Activated CD8-positive, alpha-beta memory T cell treated with anti-CD3 and anti-CD28 coated beads, Interleukin-2, amount 50 U/mL, for 48 hours (primary cell): ENCODE measurements at places on chromosomes 16 and 17.

- no peak for DNase-seq
Measured at GRCh38 chr16:5010576-5011329, 23.0 kb downstream of the NAGPA start.

DNA sequence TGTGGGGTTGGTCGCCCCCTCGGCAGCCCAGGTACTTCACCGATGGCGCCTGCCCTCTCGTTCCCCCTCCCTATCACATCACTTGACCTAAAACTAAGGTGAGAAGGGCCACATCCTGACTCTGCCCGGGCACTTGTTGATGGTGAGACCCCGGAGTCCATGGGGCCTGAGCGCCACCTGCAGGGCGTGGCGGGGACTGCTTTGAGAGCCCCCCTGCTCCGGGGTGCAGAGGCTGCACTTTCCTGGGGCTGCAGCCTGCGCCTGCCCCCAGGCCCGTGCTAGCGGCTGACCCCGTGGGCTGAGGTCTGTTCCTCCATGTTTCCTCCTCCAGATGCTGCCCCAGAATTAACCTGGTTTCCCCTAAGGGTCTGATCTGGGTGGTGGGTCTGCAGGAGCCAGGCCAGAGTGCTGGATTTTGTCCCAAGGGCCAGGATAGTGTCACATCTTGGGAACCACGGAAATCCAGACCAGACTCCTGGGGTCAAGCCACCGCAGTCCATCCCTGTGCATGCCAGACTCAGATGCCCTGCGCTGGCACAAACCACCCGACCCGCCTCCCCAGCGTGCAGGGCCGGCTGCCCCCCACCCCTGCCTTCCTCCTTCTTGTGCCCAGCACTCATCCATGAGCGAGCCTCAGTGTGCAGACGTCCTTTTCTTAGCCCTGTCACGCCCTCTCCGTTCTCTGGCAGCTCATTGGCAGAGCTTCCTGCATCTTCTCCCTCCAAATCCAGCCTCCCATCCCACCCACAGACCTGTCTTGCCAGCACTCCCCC lies 2.7 kb downstream of the NDUFAF8 start:
- peak; percentile 91 for DNase-seq

GRCh38 chr17:976312-976711 lies 3.3 kb downstream of the NXN start:
- DNase-seq = no peak

- no peak for DNase-seq
Measured at GRCh38 chr17:50578173-50578572, 17.7 kb downstream of the CACNA1G start.

- DNase-seq = no peak
Measured at GRCh38 chr17:29546830-29547229, 20.0 kb downstream of the ABHD15 start.

DNA sequence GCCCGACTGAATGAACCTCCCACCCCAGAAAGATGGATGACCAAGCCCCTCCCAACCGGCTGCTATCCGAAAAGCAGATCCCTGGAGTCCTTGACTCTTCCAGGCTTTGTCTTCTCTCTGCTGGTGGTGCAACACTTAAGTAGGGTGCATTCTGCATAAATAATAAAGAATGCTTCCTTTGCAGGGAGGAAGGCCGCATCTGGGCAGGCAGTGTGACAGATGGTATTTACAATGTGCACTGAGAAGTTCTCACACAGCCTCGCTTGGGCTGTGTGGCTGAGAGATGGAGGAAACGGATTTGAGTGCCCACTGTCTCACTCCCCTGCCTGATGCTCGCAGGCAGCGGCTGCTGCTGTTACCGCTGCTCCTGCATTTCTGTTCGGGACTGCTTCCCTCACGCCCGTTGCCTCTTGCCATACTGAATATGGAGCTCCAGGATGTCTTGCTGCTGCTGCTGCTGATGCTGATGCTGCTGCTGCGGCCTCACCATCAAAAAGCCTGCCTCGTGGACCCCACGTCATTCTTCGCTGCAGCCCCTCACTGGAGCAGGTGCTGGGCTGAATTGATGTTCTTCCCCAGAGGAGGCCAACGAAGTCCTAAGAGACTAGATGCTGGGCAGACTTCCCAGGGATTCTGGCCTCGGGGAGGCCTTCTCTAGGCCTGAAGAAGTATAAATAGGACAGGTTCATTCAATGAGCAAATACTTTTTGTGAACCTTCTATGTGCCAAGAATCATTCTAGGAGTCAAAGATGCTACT lies 7.1 kb upstream of the RHBDL3 start:
- DNase-seq = no peak

DNA sequence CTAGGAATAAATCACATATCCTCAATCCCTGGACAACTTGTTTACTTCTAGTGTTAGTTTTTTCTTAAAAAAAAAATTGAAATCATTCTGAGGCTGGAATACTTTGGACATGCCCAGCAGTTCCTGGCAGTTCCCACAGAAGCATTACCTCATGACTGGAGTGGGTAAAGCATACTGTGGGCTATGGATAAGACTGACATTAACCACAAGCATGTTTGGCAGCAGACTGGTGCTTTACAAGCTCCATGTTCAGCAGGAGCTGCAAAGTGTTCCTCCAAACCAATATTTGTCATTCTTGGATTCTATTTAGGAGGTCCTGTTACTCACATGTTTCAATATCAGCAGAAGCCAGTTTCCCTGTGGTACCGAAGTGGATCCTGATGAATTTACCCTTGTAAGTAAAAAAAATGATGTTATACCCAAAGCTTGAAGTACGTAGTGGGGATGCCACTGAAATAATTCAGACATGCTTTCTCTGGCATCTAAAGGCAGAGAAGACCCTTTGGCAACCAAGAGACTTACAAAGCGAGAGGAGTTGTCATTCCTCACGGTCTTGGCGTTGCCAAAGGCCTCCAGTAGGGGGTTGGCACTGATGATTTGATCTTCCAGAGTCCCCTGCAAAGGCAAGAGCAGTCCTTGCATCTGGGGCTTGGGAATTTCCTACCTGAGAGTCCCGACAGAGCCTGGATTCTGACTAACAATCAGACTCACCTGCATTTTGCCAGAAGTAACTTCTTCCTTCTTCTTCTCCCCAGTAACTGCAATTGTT lies 4.9 kb downstream of the MYH1 start:
- DNase-seq = no peak

DNA sequence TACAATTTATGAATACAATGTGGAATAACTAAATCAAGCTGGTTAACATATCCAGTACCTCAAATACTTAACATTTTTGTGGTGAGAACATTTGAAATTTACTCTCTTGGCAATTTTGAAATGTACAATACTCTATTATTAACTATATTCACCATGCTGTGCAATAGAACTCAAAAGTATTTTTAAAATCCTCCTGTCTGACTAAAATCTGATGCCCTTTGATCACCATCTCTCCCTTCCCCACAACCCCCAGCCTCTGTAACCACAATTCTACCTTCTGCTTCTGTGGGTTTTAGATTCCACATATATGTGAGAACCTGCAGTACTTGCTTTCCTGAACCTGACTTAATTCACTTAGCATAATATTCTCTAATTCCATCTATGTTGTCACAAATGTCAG lies 71.6 kb upstream of the ALOX12 start:
- DNase-seq = no peak

- no peak for DNase-seq
Measured at GRCh38 chr16:70683146-70683944, 2.5 kb downstream of the MTSS2 start.

DNA sequence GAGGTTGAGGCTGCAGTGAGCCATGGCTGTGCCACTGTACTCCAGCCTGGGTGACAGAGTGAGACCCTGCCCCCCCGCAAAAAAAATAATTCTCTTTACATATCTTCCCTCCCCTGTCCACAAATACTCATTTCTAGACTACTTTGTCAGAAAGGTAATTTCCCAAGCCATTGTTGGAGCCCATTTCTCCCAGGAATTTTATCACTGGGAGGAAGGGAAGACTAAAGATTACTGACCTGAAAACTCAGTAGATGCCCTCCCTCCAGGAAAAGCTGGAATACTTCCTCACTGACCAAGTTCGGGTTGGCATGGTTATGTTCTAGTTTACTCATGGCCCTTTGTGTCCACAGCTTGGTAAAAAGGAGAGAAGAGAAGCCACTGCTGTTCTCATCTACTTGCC lies 4.1 kb downstream of the CALCOCO2 start:
- no peak for DNase-seq

GRCh38 chr16:4935241-4935855 lies 1.6 kb downstream of the PPL start:
- DNase-seq = no peak

- no peak for DNase-seq
Measured at GRCh38 chr17:60602871-60603270, 2.9 kb downstream of the PPM1D start.

DNA sequence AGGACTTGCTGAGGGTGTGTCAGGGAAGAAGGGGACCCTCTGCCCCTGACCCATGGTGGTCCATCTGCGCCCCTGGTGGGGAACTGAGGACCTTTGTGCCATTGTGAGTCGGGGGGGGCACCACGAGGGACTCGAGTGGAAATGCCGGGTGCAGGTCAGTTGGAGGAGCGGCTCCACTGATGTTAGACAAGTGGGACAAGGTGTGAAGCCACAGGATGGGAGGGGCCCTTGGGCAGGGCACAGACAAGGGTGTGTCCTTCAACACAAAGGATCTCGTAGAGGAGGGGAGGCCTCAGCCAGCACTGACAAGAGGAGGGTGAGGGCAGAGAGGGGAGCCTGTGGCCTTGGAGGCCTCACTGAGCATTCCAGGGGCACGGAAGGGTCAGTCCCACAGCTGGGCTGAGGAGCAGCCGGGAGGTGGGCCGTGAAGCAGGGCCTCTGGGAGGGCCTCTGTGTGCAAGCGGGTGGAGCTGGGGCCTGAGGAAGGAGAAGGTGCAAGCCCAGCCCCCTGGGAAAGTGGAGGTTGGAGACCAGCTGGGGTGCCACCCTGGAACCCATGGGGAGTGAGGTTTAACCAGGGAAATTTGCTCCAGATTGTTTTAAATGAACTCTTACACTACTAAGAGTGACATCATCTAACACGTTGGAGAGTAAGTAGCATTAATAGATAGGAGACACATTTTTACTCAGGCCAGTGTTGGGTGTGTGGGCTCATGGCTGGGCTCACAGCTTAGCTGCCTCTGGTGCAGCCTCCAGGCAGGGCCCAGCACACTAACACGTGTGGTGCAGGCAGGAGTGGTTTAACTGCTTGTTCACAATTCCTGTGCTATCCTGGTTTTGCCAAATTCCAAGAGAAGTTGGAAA lies 27.9 kb downstream of the NARF start:
- no peak for DNase-seq

DNA sequence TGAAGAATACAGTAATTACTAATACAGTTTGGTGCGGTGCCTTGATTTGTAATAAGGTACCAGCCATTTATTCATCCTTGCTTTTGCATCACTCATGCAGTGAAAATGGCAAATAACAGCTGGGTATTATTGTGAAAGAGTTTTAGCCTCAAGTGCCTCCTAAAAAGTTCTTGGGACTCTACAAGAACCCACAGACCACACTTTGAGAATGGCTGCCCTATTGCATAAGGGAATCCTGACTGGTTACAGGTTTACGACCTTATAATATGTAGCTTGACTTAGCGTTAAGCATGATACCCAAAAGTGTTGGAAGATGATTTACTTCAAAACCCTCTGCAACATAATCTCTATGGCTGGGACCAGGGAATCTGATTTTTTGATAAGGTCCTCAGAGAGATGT lies 4.2 kb downstream of the MYH13 start:
- DNase-seq = no peak

- DNase-seq = no peak
Measured at GRCh38 chr16:52141871-52142270, 405.1 kb downstream of the TOX3 start.

- peak; percentile 54 for DNase-seq
Measured at GRCh38 chr17:2689411-2690164, 22.0 kb downstream of the CLUH start.

DNA sequence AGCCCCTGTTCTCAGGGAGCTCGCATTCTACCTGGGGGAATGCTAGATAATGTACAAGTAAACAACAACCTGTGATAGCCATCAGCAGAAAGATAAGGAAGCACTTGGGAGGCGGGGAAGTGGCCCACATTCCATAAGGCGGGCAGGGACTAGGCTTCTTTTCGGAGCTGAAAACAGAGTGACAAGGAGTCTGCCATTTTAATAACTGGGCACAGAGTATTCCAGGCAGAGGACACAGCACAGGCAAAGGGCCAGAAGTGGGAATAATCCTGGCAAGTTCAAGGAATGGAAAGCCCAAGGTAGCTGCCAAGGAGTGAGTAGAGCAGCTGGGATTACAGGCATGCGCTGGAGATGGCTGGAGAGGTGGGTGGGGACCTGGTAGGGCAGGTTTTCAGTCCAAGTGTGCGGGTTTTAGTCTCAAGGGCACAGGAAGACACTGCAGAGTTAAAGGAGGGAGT lies 24.3 kb downstream of the USP43 start:
- peak; percentile 17 for DNase-seq

GRCh38 chr17:32654324-32654723 lies 167.5 kb downstream of the CDK5R1 start:
- DNase-seq = no peak

GRCh38 chr17:44279666-44280391 lies 11.9 kb upstream of the SLC4A1 start:
- no peak for DNase-seq

- no peak for DNase-seq
Measured at GRCh38 chr17:6505425-6506142, 50.8 kb downstream of the PITPNM3 start.

- DNase-seq = no peak
Measured at GRCh38 chr17:34503528-34504195, 75.7 kb upstream of the TMEM132E start.

DNA sequence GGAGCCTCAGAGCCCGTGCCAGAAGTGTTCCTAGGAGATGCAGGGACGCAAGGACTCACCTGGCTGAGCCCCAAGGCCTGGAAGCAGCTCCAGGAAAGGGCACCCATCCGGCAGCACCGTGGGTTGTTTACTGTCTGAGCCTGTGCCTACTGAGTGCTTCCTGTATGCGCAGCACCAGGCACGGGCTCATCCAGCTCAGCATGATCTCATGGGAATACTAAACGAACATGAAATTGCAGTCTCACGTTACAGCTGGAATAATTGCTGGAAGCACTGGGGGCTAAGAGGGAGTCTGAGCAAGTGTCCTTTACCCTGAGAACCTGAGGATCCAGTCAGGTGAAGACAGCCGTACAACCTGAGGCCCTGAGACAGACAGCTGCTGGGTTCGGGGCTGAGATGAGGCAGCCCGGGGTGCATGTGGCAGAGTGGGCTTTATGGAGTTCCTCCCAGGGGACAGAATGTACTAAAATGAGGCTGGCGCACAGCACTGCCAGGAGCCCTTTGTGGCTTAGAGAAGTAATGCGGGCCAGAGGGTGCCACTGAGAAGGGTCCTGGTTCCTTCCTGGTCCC lies 5.4 kb downstream of the CTRL start:
- peak; percentile 53 for DNase-seq
